Stimulated activated CD8-positive, alpha-beta memory T cell treated with anti-CD3 and anti-CD28 coated beads, Interleukin-2, amount 100 ng/mL, for 1 hour (primary cell): ENCODE measurements at places on chromosomes 7 and 10.

DNA sequence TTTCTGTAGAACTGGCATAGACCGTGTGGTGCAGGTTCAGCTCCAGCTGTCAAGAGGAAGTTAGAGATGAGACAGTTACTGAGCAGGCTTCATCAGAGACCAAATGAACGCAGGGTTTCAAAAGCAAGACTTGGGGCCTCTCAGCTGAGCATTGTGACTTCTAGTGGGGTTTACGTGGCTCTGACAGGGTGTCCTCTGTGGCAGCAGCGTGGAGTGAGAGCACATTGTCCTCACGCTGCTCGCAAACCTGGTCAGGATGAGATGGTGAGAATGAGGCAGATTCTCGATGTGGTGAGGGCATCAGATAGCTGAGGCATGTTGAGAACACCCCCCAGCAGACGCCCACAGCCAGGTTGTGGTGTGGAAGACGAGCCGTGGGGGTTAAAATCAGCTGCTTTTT, 126.0 kb downstream of the DNAJB6 start:
- no peak for DNase-seq

- no peak for DNase-seq
Observed at GRCh38 chr10:67839951-67840350, 2.0 kb upstream of the DNAJC12 start.

- no peak for DNase-seq
Observed at GRCh38 chr7:8817448-8818036, 384.1 kb downstream of the NXPH1 start.

DNA sequence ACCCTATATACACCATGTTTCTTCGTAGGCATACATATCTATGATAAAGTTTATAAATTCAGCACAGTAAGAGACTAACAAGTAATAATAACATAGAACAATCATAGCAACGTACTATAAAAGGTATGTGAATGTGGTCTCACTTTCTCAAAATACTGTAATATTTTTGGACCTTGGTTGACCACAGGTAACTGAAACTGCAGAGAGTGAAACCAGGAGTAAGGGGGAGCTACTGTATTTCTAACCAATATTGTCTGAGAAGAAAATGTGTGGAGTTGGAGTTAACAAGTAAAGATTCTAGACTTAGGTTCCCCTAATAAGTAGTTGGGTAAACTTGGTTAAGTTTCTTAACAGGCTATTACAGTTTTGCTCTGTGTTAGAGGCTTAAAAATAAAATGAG, 72.1 kb downstream of the GNAI1 start:
- no peak for DNase-seq

DNA sequence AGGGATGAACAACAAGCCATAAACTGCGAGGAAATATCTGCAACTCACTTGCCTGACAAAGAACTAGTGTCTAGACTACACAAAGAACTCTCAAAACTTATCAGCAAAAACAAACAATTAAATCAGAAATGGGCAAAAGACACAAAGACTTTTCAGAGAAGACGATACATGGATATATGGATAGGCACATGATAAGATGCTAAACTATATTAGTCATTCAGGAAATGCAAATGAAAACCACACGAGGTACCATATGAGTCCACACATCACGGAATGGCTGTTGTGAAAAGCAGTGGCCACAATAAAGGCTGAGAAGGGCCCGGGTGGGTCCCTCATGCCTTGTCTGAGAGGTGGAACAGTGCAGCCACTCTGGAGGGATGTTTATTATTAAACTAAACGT, 267.8 kb downstream of the WDR37 start:
- no peak for DNase-seq

DNA sequence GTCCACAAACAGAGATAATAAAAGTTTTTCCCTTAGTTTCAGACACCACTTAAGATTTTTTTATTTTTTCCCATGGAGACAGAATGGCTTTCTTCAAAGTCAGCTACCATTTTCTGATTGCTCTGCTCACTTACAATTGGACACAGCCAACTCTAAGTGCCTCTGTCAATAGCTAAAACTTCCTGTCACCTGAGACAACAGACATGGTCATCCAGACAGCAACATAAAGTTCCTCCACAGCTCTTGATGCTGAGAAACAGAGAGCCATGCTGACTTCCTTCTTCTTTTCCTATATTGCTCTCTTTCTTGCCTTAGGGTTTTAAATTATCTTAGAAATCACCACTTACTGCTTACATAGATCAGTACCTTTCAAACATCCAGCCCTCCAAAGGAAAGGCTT, 12.0 kb downstream of the ZNF800 start:
- no peak for DNase-seq

DNA sequence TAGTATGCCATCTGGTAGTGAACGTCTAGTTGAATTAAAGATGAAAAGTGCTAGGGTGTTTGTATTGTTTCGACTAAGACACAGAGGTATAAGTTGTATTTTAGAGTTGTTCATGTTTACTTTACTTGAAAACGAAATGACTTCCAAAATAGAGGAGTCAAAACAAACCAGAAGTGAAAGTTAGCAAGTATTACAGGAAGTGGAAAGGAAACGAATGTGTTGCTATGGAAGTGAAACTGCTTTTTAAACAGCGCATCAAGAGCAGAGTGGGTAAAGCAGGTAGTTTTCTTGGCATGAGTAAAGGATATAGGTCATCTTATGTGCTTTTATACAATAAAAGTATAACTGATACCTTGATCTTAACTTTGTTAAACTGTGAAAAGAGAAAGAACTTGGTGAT, 20.0 kb upstream of the GALNTL5 start:
- no peak for DNase-seq

- no peak for DNase-seq
Observed at GRCh38 chr7:14400271-14400670, 410.8 kb upstream of the ETV1 start.

DNA sequence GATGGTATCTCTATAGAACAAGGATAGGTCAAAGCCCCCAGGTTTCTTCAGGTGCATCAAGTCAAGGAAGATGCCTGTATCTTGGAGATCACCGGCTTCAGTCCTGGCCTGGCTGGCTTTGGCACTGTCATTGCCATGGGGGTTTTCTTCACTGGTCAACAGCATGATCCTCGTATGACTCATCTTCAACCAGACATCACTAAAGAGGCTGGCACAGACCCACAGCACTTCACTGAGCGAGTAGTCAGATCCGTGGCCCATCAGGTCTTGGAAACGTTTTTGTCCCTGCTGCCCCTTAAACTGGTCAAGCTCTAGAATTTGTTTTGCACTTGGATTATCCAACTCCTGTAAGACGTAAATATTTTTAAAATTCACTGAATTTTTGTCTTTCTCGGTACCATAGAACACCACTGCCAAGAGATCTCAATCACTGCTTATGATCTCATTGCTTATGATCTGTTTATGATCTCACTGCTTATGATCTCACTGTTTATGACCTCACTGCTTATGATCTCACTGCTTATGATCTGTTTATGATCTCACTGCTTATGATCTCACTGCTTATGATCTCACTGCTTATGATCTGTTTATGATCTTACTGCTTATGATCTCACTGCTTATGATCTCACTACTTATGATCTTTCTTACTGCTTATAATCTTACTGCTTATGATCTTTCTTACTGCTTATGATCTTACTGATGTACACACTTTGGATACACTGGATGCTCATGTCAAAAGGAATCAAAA, 135.2 kb downstream of the CYP26A1 start:
- no peak for DNase-seq
